ENCODE measurements at places on chromosomes 6 and 20.
A peak's percentile ranks its signal among the peaks of the same experiment; 100 is the strongest.

DNA sequence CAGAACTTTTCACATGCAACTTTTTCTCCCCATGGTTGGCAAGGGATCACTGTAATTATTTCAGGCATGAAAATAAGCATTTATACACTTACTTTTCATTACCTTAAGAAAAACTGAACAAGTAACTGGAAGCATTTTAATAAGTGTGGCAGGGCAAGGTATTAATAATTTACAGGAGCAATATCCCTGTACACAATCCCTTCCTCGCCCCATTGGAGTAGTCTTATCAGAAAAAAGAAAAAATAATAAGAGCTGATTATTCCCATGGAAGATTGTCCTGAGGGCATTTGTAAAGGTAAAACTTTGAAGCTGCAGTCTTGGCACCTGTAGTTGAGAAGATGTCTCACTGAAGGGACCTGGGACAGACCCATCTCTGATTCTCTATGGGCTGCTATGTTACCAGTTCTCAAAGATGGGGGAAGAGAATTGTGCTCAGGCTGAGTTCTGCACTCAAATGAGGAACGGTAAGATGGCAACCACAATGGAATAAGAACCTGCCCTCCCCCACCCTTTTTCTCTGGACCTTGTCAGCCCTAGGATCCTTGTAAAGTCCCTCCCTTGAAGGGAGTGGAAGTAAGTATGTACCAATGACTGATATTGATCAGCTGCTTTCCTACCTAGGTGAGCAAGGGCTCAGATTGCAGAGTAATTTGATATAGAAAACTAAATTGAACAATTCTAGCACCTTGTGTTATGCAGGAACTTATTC lies 70.0 kb upstream of the AHI1 start:
- no peak for DNase-seq

- no peak for DNase-seq
Measured at GRCh38 chr6:138973466-138974153, 14.4 kb downstream of the REPS1 start.

DNA sequence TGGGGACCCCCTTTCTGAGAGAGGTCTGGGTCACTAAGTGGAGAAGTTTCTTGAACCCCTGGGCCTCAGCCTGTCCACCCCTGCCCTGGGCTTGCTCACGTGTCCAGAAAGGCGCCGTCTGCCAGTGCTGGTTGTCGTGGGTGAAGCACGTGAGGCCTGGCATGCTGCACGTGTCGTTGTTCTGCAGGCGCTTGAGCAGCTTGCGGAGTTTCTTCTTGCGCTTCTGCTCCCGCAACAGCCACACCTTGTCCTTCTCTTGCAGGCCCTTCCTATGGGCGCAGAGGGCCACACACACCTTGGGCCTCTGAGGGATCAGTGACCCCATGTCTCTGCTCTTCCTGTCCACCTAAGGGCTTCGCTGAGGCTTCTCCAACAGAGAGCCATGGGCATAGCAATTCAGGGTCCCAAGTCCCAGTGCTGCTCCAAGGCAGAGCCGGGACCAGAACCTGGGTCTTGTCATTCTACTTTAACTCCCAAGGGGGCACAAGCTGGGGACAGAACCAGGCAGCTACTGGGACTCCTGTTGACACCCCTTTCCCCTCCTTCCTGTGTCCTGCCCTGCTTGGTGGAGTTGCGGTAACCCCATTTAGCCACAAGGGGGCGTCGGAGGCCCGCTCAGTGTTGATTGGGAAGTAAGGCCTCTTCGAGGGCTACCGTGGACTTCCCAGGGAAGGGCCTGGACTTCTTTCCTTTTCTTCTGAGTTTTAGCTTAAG lies 121.8 kb downstream of the SULF2 start:
- peak; percentile 58 for DNase-seq

DNA sequence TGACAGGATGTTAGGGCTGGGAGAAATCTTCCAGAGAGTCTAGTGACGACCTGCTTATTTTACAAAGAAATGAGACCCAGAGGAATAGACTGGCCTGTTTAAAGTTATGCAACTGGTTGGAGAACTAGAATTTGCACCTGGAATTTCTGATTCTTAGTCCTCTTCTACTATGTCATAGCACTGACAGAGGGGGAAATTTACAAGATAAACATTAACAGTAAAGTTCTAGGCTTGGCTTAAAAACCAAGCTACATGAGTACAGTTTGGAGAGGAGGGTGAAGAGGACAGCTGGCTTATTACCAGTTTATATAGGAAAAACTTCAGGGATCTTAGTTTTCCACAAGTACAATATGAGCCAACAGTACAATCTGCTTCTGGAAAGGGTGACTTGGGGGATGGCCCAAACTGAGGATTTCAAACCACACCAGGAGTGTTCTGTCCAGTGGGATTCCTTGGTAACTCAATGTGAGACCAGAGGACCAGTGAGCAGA lies 269.6 kb downstream of the CD109 start:
- DNase-seq = no peak

DNA sequence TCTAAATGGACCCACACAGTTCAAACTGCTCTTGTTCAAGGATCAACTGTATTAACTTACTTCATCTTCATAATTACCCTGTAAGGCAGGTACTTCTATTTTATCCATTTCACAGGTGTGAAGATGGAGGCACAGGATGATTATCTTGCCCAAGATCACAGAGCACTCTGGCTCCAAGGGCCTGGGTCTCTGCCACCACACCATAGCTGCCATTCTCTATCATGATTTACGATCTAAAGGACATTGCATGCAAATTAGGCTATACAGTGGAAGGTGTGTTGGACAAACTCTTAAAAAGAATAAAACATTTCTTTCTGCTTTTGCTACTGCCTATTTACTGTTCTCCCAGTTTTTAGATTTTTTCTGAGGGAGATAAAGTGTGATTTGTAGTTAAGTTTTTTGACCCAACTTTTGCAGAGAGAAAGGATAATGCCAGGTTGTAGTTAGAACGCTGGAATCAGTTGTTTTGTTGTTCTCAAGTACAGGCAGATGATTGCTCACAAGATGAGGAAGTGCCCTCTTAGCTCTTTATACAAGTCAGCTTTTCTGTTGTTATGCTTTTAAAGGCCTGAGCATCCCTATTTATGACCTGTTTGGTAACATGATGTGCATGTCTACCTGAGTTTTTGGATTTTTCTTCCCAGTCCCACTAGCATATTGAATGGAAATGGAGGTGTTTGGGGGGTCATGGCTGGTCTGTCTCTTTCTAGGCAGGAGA lies 247.9 kb downstream of the ZFAND3 start:
- no peak for DNase-seq

DNA sequence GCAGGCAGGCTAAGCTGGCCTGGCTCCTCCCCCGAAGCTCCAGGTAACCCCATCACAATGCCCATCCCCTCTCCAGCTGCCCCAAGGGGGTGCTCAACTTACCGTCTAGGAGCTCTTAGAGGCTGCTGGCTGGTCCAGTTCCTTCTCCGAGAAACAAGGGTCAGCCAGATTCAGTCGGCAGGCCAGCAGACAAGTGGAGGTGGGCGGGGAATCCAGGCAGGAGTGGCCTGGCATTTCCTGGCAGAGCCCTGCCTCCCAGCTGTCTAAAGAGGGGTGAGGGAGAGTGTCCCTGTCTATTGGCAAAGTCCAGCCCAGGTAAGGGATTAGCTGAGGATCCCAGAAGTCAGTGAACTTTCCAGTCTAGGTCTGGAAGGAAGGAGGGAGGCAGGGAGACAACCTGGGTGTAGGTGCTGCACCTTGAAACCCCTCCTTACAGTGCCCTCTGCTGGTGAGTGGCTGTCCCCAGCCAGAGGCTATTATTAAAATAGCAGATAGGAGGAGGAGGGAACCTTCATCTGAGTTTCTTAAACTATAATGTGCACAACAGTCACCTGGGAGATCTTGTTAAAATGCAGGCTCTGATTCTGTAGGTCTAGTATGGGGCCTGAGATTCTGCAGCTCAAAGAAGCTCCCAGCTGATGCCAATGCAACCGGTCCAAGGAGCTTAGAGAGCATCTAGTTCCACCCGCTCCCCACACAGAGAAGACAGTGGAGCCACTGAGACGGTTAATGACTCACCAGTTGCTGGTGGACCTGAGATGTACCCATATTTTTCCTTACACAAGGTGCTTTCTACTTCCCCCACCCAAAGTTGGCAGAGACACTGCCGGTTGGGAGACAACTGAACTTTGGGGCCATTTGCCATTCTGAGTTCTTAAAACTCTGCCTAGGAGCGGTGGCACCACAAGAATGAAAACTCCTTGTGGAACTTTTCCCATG lies at the start of gene UNC5CL:
UNC5CL (minus strand) TSS at position 162 of the 939 bp plus-strand sequence. CDS start 4,147 bp downstream, outside the sequence.
- DNase-seq = no peak

- DNase-seq = no peak
Measured at GRCh38 chr6:56650191-56650590, 7.5 kb upstream of the DST start.

GRCh38 chr6:148720406-148720805 lies 26.4 kb upstream of the UST start:
- no peak for DNase-seq

- DNase-seq = no peak
Measured at GRCh38 chr6:48176645-48177308, 65.8 kb upstream of the PTCHD4 start.

GRCh38 chr6:64553249-64553786 lies 917.7 kb downstream of the PHF3 start:
- no peak for DNase-seq

- DNase-seq = no peak
Measured at GRCh38 chr6:105068407-105068806, 111.4 kb downstream of the POPDC3 start.

GRCh38 chr6:34565722-34566137 lies 9.6 kb upstream of the SPDEF start:
- no peak for DNase-seq

GRCh38 chr6:3252369-3252768 lies 6.4 kb upstream of the PSMG4 start:
- DNase-seq = no peak

GRCh38 chr6:2594868-2595267 lies 155.9 kb downstream of the MYLK4 start:
- no peak for DNase-seq

DNA sequence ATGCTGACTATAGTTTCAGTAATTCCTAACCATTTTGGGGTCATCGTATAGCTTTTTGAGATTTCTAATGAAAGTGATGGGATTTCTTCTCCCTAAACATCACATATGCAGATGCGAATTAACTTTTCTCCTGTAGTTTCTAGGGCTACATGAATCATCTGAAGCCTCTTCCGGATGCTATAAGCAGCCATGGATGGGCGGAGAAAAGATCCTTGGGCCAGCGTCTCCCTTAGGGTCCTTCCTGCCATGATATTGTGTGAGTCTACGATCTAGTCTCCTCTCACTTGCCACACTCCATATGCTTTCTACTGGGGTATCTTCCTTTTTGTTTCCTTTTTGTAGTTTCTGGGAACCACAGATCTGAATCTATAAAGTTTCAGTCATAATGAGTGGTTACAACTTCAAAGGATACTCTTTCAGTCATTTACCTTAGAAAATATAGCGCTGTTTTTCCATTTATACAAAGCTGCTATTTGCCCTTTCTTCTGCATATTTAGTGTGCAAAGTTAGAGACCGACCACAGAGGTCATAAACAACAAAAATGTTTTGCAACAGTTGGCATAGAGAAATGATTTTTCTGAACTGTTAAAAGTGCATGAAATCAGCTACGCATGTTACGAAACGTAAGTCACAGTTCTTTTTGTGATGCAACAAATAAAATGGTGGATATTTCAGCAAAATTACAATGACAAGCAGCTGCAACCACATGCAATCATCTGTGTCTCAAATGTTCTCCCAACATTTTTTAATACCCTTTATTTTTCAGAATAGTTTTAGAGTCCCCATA lies 396.2 kb upstream of the SLC35B3 start:
- DNase-seq = no peak

GRCh38 chr6:106120406-106120805 lies 34.3 kb downstream of the PRDM1 start:
- DNase-seq = no peak

GRCh38 chr20:51811042-51811355 lies 8.7 kb upstream of the SALL4 start:
- DNase-seq = no peak

GRCh38 chr6:133300896-133301295 lies 59.7 kb downstream of the EYA4 start:
- no peak for DNase-seq

- DNase-seq = no peak
Measured at GRCh38 chr6:18024876-18025275, 37.4 kb upstream of the KIF13A start.

- DNase-seq = no peak
Measured at GRCh38 chr6:43376551-43376981, 7.1 kb upstream of the ZNF318 start.

DNA sequence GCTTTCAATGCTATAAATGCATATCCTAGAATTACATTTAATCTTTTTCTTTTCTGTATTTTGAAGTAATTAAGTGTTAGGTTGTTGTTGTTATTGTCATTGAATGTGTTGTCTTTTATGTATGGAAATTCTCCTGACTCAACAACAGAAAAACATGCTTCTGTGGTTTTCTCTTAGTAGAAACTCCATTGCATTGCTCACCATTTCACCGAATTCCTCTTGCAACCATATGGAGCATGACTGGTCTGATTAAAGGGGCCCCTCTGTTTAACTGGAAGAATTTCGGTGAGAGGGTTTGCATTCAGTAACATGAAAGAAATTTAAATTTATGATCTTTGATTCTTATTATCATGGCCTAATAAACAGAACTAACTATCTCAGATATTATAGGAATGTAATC lies 454.3 kb upstream of the JARID2 start:
- no peak for DNase-seq

DNA sequence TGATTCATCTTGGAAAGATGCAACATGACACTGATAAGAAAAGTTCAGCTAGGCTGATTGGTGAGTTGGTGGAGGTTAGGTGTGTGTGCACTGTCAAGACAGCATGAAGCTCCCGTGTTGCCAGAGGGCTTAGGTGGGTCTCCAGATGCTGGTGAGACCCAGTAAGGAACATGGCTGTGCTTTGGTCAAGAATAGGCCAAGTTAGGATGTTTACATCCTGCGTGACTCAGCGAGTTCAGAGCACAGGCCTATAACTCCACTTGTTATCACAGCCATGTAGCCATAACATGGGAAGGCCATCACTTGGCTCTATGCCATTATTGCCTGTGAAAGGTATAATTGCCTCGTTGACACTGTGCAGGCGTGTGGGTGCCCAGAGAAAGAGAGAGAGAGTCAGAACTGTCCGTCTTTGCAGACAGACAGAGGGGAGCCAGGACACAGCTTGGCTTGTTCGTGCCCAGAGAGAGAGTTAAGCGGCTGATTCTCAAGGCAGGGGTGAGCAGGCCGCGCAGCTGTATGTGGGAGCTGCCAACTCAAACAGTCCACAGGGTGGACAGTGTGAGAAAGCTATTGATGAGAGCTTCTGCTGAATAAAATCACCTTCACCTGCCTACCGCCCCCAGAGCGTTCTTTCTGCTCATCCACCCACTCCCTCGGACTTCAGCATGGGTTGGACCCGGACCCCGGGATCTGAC lies 43.5 kb downstream of the OR2B6 start:
- DNase-seq = no peak

DNA sequence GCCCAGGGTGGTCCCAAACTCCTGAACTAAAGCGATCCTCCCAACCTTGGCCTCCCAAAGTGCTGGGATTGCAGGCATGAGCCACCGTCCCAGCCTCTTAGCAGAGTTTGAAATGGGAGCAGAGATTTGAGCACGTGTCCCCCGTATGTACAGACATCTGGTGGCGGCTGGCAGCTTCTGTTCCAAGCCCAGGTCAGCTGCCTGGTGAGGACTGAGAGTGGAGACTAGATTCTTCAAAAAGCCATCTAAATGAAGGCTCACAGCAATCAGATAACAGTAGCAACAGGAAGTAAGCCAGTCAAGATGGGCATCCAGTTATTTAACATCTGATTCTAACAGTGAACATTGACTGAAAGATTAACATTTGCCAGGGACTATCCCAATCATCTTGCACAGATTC lies 128.1 kb upstream of the AKAP12 start:
- DNase-seq = no peak

Data from left renal pelvis (tissue), 4 donors.